ENCODE measurements at places on chromosomes 12 and 14.

DNA sequence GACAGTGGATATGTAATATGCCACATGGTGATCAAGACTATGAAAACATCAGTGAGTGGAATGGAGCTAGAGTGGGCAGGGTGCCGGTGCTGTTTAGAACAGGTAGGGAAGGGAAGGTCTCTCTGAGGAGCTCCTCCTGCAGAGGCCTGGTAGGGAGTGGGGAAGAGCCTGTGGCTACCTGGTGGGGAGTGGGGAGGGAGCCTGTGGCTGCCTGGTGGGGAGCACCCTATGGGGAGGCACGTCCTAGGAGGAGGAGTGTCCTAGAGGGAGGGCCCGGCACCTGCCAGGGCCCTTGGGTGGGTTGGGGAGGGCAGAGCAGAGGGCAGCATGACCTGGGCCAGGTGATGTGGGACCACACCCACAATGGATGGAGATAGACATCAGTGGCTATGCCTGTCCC is 122.6 kb downstream of the ADGRD1 start:
- peak; percentile 52 for DNase-seq

DNA sequence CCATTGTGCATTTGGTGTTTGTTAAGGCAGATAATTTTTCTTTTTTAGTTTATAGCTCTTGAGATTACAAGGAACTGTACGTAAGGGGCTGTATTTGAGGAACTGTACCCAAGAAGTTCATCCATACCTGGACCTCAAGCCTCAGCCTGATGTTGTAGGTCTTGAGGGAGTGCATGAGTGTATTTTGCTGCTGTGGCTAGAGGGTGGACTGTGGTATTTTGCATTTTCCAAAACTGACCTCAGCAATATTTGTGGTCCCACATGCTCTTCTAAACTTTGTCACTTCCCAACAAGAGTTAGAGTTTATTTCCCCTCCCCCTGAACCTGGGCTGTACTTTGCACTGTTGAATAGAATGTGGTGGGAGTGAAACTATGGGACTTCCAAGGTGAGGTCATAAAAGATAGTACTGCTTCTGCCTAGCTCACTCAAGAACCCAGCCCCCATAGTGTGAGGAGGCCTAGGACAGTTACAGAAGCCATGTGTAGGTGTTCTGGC is 42.2 kb upstream of the FBXO33 start:
- DNase-seq, result no peak

DNA sequence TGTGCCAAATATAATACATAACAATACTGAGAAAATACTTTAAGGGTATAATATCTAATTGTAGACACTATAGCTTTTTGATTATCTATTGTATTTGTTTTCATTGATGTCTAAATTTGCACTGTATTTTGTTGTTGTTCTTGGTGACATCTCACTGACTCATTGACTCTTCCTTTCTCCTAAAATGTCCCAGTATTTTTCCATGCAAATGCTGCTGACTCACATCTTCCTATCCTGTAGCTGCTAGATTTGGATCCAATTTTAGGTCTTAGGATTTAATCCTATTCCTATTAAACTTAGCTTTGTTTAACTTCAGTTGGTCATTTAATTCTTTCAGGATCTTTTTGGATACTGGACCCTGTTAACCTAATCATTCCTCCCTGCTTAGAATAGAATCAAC is 148.5 kb downstream of the TMTC2 start:
- DNase-seq, result no peak

GRCh38 chr12:109277899-109278762 is 31.0 kb downstream of the FOXN4 start:
- peak; percentile 67 for DNase-seq

- DNase-seq, result no peak
Observed at GRCh38 chr12:109606320-109607028, 32.9 kb downstream of the MVK start.

GRCh38 chr14:76771437-76771980 is 10.2 kb downstream of the VASH1 start:
- DNase-seq, result peak; percentile 28

DNA sequence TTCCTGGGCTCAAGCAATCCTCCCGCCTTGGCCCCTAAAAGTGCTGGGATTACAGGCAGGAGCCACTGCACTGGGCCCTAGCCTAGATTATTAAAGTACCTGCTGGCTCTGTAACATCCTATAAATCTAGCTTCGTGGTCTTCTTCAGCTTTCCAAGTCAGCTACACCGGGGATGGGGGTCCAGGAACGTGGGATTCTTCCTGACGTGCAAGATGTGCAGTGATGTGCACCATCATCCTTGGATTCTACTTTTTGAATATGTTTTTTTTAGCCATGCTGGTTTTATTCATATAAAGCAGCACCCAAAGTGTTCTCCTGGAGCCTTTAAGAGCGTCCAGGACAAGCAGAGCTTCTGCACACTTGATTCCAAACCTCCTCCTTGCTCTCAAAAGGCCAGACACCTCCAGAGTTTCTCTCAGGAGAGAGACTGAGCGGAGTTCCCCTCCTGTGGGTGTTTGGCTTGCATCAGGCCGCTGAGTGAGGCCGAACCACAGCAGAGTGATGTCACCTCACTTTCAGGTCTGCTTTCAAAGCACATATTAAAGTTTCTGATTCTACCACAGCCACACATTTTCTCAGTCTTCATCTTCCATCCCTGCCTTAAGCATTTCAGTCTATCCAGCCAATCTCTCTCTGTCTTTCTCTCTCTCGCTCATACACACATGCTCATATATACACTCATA is 33.4 kb downstream of the VCPKMT start:
- peak; percentile 57 for DNase-seq

DNA sequence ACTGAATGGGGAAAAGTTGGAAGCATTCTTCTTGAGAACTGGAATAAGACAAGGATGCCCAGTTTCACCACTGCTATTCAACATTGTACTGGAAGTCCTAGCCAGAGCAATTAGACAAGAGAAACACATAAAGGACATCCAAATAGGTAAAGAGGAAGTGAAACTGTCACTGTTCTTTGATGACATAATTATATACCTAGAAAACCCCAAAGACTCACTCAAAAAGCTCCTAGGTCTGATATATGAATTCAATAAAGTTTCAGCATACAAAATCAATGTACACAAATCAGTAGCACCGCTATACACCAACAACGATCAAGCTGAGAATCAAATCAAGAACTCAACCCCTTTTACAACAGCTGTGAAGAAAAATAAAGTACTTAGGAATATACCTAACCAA is 157.3 kb upstream of the DDHD1 start:
- no peak for DNase-seq

- DNase-seq, result peak; percentile 88
Observed at GRCh38 chr14:94355191-94355794, 32.2 kb upstream of the SERPINA6 start.

- no peak for DNase-seq
Observed at GRCh38 chr14:60133487-60133886, 31.7 kb downstream of the DHRS7 start.

- DNase-seq, result no peak
Observed at GRCh38 chr12:6235906-6236640, 35.9 kb downstream of the CD9 start.

DNA sequence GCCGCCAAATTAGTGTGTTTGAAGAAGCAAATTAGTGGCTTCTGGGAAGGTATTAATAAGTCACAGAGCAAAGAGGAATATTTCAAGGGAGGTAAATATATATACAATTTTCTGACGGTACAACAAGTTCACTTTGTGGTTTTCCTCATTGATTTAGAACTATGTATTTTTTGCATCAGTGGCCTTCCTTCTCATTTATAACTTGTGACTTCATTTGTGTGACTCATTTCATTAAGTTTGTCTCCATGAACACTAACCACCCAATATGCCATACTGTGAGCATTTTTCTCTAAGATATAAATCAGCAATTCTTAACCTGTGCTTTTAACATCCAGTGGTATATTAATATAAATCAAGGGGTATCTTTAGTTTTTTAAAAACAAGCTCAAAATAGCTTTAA is 29.3 kb upstream of the ARHGAP5 start:
- no peak for DNase-seq

- no peak for DNase-seq
Observed at GRCh38 chr12:67370979-67371378, 101.8 kb downstream of the CAND1 start.

GRCh38 chr14:74048281-74048680 is 29.1 kb downstream of the BBOF1 start:
- no peak for DNase-seq

DNA sequence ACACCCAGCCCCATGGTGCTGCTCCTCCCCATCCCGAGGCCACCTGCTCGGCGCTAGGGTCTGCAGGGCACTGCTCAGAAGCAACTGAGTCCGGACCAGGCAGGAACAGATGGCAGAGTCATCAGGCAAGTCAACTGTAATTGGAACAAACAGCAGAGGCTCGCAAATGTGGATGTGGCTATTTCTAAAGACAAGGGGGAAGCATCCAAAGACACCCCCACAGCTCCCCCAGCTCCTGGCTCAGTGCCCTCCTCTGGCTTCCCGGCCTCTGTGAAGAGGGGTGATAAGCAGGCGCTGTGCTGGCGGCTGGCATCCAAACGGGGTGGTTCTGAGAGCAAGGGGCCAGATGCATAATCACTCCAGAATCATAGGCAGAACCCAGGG is 125.6 kb downstream of the PIWIL1 start:
- DNase-seq, result no peak

DNA sequence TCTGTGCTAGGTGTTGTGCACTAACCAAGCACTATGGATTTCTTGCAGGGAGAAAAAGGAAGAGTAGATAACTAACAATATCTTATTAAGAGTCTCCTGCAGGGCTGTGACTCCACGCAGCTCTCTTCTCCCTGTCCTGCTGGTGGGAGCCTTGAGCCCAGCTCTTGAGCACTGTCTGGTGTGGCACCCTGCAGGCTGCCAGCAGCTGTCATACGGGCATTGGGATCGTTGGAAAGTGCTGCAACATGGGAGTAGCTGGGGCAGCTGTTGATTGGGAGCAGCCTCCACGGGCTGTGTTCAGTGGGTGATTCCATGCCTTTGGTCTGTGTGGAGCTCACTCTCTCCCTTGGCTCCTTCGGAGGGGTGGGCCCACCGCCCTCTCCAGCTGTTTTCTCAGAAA is 125.3 kb downstream of the FBXL14 start:
- no peak for DNase-seq

- DNase-seq, result no peak
Observed at GRCh38 chr14:104974665-104975390, 3.3 kb downstream of the AHNAK2 start.

GRCh38 chr12:132522592-132523380 is 32.8 kb downstream of the FBRSL1 start:
- no peak for DNase-seq

DNA sequence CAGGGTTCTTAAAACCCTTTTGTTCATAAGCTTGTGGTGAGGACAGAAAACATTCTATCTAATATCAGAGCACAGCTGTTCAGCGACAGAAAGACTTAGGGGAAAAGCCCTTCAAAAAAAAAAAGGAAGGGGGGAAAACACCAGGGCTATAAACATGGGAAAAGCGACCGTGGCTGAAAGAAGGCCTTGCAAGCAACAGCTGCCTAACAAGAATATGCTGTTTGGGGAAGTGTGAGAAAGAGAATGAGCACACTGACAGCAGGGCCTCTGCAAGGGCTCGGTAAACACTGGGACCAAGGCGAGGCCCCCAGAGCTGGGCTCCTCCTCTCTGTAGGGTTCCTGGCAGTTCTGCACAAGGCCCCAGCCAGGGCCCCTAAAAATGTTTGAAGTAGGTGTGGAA is 27.4 kb upstream of the CCND2 start:
- DNase-seq, result no peak

DNA sequence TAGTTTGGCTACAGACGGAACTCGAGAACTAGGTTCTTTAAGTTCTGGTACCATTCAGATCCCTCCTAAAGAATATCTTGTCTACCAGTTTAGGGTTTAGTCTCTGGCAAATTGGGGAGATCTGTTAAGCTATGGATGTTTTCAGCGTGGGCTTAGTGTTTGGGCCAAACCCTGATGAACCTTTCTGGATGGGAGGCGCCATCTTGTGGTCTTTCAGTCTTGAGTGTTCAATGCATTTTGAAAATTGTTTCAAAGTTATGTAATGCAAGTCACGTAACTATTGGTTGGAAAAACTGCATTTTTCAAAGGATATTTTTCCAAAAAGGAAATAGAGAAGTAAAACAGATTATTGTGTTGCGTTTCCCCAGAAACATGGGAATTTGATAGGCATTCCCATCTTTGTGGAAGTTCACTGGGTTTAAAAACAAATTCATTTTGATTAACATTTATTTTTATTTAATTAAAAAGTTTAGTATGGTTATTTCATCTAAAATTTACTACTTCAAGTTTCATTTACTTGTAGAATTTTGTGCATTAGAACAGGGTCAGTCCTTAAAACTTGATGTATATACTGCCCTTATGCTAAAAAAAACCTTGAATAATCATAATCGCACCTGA is 169.0 kb downstream of the PRIMA1 start:
- no peak for DNase-seq

DNA sequence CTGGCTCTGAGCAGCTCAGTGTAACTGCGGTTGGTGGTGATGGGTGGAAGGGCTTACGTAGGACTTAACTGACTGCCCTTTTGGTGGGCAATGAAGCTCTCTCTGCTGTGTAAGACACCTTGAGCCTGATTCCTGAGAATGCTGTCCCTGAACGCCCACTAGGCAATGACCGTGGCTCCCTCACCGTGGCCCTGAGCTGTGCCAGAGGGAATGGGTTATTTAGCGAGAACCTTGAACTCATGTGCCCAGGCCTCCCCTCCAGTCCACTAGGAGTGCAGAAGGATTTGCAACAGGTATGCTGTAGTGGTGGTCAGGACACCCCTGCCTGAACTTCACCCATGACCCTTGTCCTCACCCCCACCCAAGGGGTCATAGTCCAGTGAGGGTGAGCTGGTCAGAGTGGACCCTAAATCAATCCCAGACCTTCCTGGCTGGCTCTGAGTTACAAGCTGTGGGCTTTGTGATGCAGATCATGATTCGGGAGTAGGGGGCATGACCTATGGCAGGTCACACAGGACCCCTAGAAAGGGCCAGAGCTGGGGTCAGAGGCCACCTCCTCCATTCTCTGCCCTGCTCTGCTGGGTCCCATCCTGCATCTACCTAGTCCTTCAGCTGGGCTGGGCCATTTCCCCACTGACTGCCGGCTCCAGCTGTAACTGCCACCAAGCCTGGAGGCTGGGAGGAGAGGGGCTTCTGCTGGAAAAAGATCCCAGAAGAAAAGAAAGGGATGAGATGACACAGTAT is 14.5 kb upstream of the ANKRD33 start:
- no peak for DNase-seq

DNA sequence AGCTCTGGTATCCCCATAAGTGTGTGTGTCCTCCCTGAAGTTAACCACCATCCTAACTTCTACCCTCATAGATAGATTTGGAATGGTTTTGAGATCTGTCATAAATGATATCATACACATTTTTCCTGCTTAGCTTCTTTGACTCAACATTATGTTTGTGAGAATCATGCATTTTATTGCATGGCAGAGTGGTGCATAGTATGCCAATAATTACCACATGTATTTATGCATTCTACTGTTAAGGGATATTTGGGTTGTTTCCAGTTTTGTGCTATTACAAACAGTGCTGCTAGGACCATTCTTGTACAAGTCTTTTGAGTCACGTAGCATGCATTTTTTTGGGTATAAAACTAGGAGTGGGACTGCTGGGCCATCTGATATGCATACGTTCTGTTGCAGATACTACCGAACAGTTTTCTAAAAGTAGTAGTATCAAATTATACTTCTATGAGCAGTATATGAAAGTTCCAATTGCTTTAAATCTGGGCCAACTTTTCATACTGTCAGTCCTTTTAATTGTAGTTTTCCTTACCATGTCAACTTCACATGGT is 13.4 kb downstream of the GRIP1 start:
- no peak for DNase-seq

- DNase-seq, result no peak
Observed at GRCh38 chr14:64060648-64061096, 207.9 kb downstream of the SYNE2 start.

Measured in lower leg skin (tissue), 4 donors.